ENCODE measurements at places on chromosomes 1 and 21.
A peak's percentile ranks its signal among the peaks of the same experiment; 100 is the strongest.

DNA sequence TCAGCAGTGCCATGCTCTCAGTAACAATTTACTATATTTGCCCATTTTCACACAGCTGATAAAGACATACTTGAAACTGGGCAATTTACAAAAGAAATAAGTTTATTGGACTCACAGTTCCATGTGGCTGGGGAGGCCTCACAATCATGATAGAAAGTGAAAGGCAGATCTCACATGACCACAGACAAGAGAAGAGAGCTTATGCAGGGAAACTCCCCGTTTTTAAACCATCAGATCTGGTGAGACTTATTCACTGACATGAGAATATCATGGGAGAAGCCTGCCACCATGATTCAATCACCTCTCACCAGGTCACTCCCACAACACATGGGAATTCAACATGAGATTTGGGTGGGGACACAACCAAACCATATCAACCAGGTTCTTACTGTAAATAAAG lies 112.1 kb upstream of the C1orf87 start:
- no peak for DNase-seq

DNA sequence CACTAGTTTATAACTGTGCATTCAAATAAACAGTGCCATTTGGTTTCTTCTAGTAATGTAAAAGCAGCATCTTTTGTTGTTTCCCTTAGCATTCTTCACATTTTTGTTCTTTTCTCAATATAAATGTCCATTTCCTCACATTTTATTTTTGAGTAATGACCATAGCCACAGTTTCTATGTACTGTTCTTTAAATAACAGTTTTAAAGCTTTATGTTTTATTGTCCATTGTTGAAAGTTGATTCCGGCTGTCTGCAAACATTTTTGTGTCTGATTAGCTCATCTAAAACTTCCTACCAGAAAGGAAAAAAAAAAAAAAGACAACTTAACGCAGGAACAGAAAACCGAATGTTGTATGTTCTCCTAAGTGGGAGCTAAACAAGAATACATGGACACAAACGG lies 139.7 kb downstream of the MAGI3 start:
- no peak for DNase-seq

GRCh38 chr1:107264561-107264960 lies 123.7 kb downstream of the NTNG1 start:
- peak; percentile 3 for DNase-seq

DNA sequence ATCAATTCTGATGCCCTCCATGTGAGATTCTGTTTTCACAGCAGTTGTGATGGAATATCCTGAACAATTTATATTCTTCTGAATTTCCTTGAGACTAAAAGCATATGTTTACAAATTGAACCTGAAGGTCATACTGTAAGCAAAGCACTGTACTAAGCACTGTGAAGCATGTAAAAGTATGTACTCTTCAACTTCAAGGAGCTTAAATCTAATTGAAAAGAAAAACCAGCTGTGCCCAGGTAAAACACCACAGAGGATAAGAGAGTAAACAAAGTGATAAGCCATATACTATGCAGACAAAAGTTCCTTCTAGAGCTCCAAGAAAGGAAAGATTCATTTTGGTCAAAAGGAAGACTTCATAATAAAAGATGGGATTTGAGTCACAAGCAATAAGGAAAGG lies 71.9 kb downstream of the TTLL7 start:
- no peak for DNase-seq

All from AG08395 (cell line).